Stimulated activated CD4-positive, alpha-beta T cell treated with anti-CD3 and anti-CD28 coated beads, Interleukin-2, amount 100 ng/mL, for 24 hours (primary cell): ENCODE measurements at places on chromosomes 6 and 20.

- no peak for DNase-seq
Observed at GRCh38 chr6:1065986-1066385, 245.9 kb upstream of the FOXQ1 start.

- peak; percentile 99 for DNase-seq
Observed at GRCh38 chr20:50509923-50510705, at the start of gene PTPN1. Gene PTPN1 (plus strand): TSS chr20:50510383. CDS start chr20:50510528, 145 bp downstream.

GRCh38 chr6:25173951-25174474 lies 105.2 kb upstream of the CARMIL1 start:
- no peak for DNase-seq

DNA sequence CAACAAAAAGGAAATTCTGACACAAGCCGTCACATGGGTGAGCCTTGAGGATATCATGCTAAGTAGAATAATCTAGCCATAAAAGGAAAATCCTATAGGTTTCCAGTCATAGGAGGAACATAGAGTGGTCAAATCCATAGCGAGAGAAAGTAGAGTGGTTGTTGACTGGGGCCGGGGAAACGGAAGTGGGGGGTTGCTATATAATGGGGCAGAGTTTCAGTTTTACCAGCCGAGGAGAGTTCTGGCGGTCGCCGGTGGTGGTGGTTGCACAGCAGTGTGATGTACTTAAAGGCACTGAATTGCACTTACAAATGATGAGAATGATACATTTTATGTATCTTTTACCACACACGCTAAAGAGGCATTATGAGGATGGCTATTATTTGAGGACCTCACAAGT lies 4.9 kb downstream of the GPR31 start:
- DNase-seq: no peak

DNA sequence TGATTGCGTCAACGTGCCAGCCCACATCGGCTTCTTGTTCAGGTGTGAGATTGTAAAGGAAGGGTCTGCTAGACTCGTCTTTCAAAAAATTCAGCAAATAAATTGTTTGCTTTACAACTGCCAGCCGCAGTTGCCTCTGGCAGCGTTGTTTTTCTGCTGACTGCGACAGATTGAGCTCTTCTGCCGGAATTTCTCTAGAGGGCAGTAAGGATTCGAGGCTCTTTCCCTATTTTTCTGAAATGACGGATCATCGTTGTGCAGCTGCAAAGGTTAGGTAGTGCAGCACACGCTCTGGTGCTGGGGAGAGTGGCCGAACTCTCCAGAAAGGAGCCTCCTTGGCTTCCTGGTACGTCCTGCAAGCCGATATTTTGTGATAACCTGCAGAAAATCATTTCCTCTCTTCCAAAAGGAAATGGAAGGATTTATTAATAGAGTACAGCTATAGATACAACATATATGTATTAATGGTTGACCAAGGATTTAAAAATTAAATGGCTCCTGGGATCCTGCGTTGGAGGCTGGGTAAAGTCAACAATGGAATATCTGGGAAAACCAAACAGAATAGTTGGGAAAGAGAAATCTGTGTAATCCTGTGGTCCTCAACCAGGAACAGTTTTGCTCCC lies 121.9 kb upstream of the ZFP64 start:
- no peak for DNase-seq

DNA sequence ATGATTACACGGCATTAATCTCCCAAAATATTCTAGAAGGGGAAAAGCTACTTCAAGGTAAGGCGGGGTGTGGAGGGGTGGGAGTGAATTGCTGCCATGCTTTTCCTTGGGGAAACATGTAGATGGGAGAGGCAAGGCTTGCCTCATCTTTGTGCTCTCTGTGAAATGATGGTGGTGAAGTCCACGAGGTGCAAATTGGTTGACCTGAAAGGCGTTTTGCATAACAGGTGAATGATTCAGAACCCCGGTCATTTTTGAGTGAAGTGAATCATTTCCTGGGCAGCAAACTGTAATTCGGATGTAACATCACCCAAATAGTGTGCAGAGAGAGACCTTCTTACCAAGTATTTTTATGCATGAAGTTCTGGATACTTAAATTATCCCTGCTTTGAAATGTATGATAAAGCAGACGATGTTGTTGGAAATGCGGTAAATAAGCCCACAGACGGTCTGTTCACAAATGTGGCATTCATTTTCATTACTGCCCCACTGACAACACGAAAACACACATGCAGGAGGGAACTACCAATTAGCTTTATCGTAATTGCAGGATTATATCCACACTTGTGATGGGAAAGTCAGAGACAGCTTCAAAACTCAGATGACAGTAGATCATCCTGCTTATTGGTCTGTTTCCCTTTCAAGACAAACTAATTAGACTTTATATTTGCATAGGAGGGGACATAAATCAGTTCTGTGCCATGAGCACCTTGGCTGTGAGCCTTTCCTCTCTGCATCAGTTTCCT lies 3.0 kb downstream of the CDH4 start:
- no peak for DNase-seq

DNA sequence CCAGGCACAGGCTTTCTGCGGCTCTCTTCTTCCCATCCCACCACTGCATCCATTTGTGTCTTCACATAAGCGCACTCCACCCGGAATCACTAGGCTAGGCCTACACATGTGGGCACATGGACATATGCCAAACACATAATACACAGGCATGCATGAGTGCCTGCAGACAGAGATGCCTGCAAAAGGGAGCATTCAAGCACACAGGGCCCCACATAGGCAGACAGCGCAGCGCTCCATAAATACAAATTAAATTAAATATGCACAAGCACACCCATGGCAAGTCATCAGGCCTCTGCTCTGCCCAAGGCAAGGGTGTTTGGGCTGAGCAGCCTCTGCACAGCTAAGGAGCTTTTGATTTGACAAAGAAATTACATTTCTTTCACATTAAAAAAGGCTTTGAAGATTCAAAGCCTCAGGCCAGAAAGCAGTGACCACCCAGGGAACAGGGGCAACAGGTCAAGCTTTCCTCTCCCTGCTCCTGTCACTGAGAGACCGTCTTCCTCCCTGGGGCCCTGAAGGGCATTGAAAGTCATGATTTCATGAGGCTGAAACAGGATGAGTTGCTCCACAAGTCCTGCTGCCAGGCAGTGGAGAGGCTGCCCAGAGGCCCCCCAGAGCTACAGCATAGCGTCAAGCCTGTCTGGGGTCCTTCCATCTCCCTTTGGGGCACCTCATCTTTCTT lies 134.2 kb upstream of the LRFN2 start:
- DNase-seq: no peak

DNA sequence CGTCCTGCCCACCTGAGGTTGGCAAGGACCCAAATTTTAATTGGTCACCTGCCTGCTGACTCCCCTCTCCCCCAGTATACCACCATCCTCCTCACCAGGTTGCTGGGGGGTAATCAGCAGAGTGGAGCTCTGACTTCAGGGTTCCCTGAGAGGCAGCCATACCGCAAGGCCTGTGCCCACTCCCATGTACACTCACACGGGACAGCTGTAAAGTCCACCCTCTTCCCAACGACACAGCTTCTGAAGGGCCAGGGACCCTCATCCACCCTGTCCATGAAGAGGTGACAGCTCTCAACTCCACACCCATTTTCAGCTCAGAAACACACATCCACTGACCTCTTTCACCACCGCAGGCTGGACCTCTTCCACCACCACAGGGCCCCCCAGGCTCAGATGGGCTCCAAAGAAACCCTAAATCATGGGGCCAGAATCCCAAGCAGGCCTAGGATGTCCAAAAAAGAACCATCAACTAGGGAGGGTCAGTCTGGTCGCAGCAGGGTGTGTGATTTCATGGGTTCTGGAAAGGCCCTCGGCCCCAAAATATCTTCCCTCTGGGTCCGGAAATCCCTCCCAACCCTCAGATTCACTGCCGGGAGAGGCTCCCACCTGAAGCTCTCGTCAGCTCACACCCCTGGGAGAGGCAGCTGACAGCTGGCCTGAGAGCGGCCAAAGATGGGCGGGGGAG lies 30.0 kb downstream of the TFEB start:
- DNase-seq: no peak

DNA sequence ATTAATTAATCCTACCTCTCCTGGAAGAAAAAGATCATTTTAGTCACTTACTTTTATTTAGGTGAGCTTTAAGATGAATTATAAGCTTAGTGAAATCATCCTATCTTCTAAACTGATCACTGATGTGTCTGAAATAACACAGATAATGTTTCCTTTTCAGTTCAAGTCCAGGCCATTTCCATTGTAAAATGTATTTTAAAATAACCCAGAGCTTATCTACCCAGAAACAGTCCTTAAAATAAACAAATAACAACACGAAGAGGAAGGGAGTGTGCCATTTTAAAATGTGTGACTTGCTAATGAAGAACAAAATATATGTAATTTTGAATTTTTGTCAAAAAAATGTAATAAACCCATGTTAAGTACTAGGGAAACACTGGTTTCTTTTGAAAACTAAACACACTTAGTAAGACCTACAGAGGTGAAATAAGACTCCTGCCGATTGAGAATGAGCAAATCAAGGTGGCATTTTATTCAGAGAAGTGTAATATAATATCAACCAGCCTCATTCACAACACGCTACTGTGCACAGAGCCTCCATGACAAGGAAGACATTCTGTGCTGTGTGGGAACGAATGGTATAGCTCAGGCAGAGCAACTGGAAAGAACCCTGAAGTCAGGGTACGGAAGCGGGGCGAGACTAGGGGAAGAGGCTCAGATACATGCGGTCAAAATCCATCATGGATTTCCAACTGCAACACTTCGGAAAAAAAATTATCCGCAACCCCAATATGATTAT lies 7.7 kb downstream of the LRP11 start:
- no peak for DNase-seq

DNA sequence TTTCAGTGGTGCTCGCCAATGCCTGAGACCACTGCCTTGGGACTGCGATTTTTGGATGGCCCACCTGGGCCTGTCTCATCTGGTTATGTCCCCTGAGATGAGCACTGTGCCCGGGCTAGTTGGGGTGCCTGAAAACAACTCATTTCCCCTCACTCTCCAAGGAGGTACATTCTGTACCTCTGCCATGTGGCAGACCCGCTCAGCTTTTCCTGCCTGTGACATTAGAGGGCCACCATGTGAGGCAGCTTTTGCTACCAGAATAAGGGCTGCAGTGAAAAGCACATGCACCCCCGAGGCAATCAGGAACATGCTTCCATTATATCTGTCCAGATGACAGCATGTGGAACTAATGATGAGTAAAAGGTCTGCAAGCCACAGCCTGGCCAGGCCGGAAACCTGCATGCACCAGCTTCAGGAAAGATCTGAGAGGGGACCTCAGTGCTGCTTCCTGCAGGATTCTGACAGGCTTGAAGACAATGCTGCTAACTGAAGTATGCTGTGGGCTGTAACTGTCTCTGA lies 11.3 kb upstream of the SRSF6 start:
- no peak for DNase-seq

GRCh38 chr6:41586252-41587007 lies 40.2 kb downstream of the FOXP4 start:
- DNase-seq: no peak

- DNase-seq: no peak
Observed at GRCh38 chr6:135866445-135867123, 15.1 kb downstream of the PDE7B start.

DNA sequence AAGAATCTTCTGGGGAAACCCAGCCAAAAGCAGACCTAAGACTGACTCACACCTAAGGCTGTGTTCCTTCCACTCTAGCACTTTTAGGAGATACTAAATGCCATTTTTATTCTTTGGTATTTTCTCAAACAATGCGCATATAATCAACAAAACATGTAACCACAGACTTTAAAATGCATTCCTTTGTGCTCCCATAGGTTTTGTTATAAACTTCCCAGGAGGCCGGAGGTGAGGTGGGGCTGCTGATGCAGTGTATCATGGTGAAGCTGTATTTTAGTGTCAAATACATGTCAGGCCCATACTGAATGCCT lies 155.2 kb downstream of the BTBD3 start:
- DNase-seq: no peak

- peak; percentile 33 for DNase-seq
Observed at GRCh38 chr6:39934131-39934757, at the start of gene MOCS1. Gene MOCS1 (minus strand): TSS chr6:39934462. CDS start chr6:39934417, 45 bp downstream.

DNA sequence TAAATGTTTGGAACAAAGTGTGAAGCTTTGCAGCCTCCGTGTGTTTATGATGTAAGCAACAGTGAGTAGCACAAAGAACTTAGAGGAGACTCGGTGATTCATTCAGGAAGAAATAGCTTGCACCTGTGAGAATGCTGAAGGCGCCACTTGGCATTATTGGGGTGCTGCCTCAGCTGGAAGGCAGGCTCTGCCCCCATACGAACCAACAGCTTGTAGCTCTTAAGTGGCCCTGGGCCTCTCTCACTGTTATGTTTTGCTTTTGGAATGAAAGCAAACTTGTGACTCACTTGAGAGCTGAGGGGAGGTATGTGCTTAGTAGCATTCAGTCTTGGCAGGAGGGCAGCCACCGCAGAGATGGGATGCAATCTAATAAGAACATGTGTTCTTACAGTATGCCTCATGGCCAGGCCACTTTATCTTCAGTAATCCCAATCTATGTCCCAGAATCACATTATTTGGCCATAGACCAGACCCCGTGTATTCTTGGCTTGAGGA lies 310.7 kb downstream of the EYA4 start:
- DNase-seq: no peak

DNA sequence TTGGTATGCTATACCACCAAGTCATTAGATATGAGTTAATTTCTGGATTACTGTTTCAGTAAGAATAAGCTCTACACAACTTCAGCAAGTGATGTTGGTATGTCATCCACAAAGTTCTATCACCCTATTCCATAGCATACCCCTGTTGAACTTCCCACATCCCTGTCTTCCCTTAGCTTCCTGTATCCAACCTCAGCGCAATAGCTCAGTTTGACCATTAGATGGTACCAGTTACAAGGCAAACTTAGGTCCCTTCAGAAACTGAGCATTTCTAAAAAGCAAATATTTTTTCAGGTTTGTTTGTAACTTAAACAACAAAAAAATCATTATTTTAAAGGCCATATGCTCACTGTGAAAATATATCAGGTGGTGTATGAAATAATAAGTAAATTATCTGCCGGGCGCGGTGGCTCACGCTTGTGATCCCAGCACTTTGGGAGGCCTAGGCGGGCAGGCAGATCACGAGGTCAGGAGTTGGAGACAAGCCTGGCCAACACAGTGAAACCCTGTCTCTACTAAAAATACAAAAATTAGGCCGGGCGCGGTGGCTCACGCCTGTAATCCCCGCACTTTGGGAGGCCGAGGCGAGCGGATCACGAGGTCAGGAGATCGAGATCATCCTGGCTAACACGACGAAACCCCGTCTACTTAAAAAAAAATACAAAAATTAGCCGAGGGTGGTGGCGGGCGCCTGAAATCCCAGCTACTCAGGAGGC lies 8.8 kb upstream of the MOG start:
- DNase-seq: no peak

GRCh38 chr6:112594886-112595594 lies 247.9 kb downstream of the RFPL4B start:
- DNase-seq: no peak
